ENCODE measurements at places on chromosomes 7 and 10.

DNA sequence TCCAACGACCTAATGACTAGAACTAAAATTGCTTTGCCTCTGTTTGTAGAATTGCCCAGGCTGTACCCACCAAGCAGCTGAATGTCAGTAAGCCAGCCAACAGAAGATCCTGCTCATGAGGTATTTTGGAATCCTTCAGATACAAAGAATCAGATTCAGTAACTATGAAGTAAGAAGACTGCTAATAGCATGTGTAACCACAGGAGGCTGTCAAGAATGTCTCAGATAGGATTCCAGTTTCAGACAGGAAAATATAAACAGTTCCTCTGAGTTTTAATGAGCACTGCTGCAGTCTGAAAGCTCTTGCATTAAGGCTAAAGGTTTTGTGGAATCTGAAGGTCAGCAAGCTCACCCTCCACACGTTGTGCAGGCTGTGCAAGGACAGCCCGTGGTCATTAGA is 112.6 kb upstream of the ADAM12 start:
- no peak for DNase-seq

DNA sequence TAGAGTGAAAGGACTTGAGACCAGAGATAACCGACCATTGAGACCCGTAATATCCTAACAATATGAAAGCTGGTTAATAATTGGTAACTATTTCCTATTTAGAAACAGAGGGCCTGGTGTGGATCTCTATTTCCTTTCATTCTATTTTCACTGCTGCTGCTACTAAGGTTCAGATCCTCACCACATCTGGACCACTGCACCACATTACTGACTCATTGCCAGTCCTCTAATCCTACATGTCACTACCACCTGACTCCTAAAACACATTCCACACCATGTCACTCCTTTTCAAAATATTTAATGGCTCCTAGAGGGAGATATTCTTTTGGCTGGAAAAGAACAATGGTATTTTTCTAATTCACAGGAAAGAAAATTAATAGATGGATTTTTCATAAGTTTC is 6.4 kb downstream of the USP54 start:
- DNase-seq: no peak

DNA sequence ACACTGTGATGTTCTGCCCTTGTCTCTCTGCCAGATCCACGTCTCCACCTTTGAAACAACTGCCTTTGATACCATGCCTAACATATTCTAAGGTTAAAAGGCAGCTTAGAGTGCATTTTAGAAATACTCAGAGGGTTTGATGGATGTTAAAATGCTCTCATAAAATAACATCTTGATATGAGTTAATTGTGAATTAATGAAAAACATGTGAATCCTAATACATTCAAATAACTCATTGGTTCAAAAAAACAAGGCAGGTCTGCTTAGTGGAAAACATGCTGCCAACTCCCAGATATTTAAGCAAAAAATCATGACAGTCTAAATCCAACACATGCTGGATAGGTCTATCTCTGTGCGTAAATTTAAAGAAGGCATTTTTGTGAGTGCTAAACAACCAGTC is 291.8 kb downstream of the AHR start:
- no peak for DNase-seq

GRCh38 chr7:28133872-28134271 is 46.7 kb downstream of the JAZF1 start:
- DNase-seq: no peak

GRCh38 chr7:75039166-75039565 is 34.4 kb downstream of the RCC1L start:
- no peak for DNase-seq

- no peak for DNase-seq
Measured at GRCh38 chr10:95790982-95791381, 35.0 kb downstream of the ENTPD1 start.

DNA sequence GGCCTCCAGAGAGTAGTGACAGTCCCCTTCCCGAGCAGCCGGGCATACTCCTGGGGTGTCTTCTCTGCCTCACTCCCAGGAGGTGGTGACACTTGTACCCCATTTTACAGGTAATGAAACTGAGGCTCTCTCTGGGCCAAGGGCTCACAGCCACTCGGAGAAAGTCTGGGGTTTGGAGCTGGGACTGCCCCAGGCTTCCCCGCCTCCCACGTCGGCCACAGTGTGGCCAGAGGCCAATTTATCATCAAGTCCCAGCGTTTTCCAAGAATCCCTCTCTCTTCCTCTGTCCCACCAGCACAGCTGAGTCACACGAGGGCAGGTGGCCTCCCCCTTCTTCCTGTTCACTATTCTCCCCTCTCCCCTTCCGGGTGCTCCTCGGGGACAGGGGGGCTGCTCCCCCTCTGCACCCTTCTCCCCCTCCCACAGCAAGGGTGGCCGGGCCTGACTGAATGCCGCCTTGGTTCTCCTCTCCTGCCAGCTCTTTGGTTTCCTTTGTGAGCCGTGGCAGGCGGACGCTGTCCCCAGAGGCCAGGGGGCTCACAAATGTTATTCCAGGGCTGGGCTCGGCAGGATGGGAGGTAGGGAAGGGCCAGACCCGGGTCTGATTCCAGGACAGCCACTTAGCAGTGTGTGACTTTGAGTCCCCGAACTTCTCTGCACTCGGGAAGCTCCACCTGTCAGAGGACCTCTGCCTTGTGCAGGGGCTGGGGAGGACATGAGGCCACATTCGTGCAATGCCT is 17.7 kb downstream of the CLIP2 start:
- no peak for DNase-seq

GRCh38 chr10:20598590-20598989 is 298.5 kb downstream of the NEBL start:
- no peak for DNase-seq

DNA sequence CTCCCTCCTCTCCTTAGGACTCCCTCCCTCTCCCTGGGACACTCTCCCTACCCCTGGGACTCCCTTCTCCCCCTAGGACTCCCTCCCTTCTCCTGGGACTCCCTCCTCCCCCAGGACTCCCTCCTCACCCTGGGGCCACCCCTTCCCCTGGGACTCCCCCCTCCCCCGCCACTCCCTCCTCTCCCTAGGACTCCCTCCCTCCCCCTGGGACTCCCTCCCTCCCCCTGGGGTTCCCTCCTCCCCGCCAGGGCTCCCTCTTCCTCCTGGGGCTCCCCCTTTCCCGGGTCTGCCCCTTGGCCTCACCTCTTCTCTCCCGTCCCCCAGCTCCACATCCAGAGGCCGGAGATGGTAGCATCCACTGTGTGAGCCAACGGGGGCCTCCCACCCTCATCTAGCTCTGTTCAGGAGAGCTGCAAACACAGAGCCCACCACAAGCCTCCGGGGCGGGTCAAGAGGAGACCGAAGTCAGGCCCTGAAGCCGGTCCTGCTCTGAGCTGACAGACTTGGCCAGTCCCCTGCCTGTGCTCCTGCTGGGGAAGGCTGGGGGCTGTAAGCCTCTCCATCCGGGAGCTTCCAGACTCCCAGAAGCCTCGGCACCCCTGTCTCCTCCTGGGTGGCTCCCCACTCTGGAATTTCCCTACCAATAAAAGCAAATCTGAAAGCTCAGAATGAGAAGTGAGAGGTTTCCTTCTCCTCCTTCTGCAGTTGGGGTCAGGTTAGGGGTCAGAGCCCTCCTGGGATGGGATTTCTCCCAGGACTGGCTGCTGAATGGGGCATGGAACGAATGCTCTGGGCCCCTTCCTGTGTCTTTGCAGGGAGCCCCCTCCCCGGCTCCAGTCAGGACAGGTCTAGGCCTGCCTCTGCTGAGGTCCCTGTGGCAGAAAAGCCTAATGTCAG is 1.4 kb upstream of the MUC17 start:
- DNase-seq: no peak

DNA sequence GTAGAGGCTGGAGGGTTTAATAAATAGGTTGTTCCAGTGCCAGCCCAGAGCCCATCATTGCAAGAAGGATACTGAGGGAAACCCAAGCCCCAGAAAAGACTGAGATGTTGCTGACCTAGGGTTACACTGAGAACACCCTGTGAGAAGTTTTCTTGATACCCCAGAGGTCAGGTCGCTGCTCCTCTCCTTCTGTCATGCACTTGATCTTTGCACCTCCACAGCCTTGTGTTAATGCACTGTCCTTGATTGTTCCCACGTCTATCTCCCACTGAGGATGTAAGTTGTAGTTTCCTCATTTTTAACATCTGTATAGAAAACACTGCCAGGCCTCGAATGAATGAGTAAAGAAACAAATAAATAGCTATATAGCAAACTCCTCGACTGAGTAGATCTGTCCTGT is 195.3 kb upstream of the AHR start:
- no peak for DNase-seq

- no peak for DNase-seq
Measured at GRCh38 chr10:35308809-35309208, 27.5 kb upstream of the CCNY start.

DNA sequence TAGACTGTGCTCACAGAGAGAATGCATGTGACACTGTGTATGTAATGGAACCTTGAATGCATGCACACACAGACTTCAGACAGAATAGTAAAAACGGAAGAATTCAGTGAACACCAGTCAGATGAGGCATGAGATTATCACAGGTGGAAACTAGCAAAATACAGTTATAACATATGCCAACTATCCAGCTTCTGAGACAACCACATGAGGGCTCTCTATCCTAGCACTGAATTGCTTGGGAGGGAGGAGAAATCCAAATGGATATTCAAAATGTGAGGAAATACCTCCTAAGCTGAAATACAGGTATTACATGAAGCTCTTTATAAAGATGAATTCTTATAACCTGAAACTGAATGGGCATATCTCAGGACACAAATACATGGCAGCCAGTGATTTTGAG is 30.6 kb downstream of the GARS1 start:
- no peak for DNase-seq

DNA sequence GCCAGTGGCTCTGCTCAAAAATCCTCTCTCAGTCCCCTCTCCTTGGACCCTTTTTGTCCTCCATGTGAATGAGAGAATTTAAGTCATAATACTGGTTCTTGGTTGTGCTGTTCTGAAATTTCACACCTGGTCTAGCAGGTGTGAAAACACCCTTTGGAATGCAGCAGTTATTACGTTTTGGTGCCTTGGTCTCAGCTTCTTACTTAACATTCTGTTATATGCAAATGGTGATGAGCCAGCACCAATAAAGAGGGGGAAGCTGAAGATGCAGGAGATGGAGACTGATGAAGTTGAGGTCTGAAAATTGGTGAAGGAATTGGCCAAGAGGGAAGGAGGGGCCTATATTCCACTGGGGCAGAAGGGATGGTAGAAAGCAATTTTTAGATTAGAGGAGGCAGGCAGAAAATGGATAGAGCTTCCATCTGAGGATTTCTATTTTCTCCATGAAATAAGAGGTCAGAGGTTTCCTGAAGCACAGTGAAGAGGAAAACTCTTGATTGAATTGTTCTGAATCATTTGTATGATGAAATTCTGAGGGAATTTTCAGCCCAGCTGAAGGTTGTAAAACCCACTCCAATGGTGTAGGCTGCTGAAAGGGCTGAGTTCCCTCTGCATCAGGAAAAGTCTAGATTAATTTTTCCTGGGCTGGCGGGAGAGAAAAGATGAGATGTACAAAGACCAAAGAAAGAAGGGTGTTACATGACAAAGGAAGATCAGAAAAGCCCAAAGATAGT is 94.0 kb upstream of the FAM180A start:
- no peak for DNase-seq

DNA sequence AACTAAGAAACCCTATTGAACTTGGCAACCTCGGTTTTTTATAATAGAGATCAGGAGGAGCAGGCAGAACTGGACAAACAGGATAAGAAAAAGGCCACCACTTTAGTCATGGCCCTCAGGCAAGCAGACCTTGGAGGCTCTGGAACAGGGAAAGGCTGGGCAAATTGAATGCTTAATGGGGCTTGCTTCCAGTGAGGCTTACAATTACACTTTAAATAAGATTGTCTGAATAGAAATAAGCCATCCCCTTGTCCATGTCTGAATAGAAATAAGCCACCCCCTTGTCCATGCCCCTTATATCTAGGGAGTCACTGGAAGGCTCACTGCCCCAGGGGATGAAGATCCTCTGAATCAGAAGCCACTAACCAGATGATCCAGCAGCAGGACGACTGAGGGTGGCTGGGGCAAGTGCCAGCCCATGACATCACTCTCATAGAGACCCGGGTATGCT is 40.6 kb downstream of the AKR1B15 start:
- DNase-seq: no peak

- DNase-seq: no peak
Measured at GRCh38 chr10:15570738-15571339, 148.9 kb downstream of the ITGA8 start.

GRCh38 chr10:30422981-30423654 is 10.9 kb upstream of the MAP3K8 start:
- no peak for DNase-seq

GRCh38 chr7:2728316-2729030 is 40.5 kb downstream of the AMZ1 start:
- DNase-seq: no peak

DNA sequence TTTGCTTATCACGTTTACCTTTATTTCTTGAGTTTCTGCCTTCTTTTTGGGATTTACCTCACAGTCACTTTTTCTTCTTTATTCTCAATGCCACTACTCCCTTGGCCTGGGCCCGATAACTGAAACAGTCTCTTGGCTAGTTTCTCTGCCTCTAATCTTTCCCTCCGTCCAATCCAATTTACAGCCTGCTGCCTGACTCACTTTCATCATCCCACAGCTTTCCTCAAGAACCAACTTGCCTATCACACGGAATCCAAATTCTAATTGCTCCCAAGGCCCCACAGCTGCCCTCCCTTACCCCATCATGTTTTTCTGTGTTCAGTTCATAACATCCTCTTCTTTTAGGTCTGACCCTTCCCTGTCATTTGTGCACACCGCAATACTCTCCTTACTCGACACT is 121.4 kb downstream of the HIPK2 start:
- no peak for DNase-seq

GRCh38 chr7:12728192-12728538 is 40.7 kb downstream of the ARL4A start:
- no peak for DNase-seq

DNA sequence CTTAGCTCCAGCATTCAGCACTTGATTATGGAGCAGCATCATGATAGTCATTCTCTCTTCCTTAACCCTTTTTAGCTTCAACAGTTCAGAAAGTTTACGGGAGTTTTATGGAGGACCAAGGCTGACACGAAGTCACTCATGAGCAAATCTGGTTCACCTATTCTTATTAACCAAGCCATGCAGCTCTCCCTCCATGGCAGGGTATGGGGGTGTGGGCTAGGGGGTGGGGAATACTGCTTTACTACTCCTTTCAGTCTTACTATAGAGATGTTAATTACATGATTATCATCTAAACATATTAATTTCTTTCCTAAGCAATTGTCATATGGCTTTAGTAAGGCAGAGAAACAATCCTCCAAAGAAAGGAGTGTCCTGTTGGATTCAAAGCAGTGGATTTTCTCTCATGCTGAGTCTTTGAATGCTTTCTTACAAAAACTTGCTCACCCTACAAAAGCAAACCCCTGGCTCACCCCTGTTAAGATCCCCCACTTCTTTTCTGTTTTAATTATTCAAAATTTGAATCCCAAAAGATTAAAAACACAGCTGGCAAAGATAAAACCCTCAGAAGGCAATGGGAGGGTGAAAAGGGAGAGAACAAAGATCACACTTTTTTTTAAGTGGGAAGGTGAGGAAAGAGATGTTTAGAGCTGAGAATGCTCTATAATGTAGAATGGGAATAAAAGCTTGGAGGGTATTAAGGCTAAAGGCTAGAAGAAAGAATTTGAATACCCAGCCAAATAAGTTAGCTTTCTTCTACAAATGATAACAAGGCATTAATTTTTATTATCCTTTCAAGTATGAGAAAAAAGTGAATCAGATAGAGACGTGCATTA is 46.4 kb upstream of the SEMA3E start:
- DNase-seq: no peak

Measured in stimulated activated CD4-positive, alpha-beta T cell treated with anti-CD3 and anti-CD28 coated beads, Interleukin-4, amount 100 ng/mL, for 48 hours (primary cell).